ENCODE measurements at places on chromosomes 3 and 15.

DNA sequence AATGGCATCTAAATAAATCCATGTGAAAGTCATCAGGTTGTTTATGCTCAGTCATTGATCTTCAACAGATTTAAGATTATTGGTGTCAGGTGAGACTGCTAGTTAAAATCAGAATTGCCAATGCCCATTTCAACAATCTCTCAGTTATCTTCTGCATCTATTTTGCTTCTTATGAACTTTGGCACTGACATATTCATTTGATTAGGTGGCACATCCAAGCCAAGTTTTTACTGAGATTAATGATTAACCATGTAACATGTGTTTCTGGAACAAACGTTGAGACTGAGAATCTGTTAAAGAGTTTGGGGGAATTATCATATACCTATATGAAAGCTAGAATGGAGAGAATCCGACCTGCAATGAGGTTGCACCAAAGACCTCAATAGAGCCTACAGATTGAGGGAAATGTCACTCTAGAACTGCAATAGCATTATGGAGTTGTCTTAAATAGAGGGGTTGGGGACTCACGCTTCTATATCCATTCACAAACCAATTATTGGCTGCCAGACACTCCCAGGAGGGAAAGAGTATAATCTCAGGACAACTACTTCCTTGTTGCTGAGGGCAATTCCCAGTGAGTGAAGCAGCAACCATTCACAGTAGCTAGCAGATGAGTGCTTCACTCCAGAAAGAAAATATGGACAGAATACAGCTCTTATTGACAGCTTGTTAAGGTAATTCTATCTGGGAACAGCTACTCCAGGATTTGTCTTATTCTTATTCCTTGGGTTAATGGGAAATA is 891.3 kb downstream of the SQOR start:
- DNase-seq: no peak

DNA sequence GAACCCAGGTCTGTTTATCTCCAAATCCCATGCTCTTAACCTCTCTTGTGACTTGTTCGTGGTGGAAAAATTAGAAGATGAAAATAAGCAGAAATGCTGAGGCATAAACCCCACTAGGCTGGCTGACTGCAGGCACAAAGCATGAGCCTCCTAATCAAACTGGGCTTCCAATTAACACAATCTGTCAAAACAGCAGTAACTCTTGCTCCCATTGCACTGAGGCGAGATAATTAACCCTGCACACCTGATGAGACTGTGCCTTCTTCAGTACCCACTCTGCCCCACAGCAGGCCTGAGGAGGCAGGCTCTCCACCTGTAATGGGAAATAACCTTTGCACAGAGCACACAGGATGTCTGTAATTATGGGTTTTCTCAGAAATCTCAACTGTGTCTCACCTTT is 284.4 kb upstream of the WNT5A start:
- DNase-seq: no peak

DNA sequence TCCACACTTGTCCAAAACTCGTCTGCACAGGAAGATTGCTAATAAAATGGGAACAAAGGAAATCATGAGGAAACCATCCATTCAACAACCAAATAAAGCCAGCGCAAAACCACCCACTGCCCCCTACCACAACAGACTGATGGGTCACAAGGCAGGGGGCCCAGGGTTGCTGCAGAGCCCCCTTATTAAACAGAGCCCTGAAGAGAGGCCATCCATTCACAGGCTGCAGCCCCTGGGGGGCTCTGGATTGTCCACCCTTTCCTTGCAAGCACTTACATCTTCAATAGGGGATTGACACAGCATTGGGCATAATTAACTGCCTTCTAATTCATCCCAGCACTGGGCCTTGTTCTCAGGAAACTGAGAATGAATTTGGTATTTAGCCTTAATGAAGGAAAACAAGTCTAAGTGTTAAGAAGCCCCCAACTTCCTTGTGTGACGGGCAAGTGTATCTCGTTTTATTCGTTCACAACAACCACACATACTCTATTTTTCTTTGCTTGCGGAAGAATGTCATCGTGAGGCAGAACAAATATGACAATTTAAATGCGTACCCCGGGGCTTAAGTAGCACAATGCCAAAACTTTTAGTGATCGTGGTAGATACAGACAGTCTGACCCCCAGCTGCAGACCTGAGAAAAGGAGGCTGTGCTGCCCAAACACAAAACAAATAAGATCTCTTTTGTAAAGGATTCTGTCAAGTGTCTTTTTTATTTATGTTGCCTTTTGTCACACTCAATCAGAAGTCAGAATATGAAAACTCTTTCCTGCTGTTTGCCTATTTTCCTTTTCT is 144.0 kb downstream of the SEMA6D start:
- no peak for DNase-seq

DNA sequence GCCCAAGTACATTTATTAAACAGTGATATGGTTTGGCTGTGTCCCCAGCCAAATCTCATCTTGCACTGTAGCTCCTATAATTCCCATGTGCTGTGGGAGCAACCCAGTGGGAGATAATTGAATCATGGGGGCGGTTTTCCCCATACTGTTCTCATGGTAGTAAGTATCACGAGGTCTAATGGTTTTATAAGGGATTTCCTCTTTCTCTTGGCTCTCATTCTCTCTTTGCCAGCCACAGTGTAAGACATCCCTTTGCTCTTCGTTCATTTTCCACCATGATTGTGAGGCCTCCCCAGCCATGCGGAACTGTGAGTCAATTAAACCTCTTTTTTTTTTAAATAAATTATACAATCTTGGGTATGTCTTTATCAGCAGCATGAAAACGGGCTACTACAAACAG is 228.0 kb upstream of the TP63 start:
- no peak for DNase-seq

DNA sequence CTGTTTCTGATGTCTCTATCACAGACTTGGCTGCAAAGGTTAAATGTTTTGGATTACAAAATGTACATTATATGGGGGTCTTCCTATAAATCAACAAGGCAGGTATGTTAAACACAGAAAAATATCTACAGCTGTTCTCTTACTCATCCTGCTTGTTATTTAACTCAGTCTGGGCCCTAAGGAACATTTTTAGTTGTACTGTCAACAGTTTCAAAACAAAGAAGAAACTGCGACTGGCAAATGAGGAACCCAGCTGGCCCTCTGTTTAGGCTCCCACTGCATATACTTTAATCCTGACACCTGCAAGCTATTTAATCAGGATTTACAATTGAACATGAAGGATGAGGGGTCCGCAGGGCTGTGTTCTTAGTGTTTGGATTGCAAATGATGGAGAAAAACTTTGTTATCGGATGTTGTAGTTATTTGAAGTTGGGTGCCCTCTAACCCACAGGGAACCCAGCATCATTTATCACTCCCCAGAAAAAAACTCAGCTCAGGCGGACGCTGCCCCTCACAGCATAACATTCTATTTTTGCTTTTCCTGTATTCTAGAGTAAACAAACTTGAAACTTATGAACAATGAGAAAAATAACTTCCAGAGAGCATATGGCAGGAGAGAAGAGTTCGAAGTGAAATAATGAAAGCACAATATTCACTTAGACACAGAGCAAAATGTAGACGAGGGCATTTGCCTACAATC is 91.2 kb downstream of the POLR2M start:
- no peak for DNase-seq

DNA sequence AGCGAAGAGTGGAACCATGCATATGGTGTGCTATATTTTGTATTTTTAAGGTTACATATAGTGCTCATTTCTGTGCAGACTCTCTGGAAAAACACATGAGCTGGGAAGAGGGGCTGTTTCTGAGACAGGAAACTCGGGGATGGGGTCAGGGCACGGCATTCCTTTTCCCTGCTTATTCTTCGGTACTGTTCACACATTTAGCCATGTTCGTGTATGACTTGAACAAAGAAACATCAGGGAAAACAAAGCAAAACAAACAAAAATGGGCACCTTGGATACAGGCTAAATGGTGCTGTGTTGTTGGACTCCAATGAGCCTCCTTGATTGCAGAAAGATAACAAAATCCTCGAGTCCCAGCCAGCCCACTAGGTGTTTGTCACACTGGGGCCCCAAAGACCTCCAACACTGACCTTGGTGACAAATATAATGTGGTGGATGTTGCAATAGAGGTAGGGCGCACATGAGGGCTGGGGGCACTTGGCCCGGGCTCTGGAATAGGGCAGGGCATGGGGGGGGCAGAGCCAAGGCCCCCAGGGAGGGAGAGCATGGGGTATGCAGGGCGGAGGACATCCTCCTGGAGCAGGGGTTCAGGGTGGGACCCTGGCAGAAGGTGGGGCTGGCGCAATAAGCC is 19.3 kb downstream of the DNASE1L3 start:
- no peak for DNase-seq

- no peak for DNase-seq
Measured at GRCh38 chr15:69553686-69554085, 101.1 kb downstream of the RPLP1 start.

DNA sequence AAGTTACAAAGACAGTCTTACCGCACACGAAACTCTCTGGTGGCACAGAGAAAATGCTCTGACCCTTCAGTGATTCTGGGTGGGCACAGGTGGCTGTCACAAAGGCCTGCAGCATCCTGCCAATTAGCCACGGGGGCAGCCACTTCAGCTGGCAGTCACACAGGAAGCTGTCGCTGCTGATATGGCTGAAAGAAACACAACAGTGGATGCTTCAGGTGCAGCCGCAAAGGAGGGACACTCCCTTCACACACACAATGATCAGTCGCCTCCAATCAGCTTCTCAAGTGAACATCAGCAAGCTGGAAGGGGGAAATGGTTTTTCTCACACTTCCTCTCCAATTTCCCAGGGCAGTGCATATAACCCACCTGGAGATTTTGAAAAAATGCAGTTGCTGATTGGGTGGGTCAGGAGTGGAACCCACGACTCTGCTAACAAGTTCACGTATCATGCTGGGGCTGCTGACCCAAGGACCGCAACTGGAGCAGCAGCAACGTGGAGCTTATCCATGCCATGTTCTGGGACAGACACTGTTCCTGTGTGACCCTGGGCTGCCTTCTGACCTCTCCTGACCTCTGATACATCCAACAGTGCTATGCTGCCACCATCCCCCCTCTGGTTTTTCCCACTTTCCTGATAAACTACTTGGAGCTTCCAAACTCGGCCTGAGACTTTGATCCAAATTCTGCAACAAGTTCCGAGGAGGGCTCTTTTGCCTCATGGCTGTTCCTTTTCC is 106.6 kb downstream of the LRIG1 start:
- no peak for DNase-seq

- no peak for DNase-seq
Measured at GRCh38 chr3:173912126-173912525, 514.6 kb downstream of the NLGN1 start.

GRCh38 chr3:154122912-154123559 is 1.8 kb downstream of the ARHGEF26 start:
- DNase-seq: peak; percentile 46

DNA sequence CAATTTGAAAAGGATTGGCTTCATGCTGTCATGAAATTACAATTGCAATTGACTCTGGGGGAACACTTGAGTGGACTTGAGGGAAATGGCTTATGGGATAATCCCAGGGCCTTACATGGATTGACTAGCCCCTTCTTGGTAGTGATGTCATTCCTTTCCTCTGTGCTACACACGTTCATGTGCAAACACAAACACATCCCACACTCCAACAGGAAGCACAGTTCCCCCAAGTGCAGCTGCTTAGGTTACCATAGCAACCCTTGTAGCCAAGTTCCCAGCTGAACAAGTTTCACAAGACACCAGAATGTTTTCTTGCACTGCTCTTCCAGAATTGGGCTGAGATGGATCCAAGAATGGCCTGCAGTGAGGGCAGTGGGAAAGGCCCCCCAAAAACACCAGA is 217.0 kb downstream of the ZNF621 start:
- peak; percentile 87 for DNase-seq

DNA sequence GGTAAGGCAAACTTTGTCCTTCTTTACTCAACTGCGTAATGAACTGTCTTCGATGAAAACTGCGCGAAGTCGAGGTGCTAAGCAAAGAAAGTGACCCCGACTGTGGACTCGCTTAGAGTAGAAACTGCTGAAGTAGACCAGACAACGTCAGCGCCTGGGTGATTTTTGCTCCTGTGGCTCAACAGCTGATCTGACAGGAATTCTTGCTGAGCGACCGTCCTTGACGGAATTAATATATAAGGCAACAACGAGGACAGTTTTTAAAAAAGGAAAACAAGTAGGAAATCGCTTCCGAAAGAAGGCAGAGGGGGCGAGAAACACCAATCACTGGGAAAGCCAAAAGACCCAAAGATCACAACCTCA is 541 bp downstream of the RPS27L start:
- DNase-seq: peak; percentile 45

DNA sequence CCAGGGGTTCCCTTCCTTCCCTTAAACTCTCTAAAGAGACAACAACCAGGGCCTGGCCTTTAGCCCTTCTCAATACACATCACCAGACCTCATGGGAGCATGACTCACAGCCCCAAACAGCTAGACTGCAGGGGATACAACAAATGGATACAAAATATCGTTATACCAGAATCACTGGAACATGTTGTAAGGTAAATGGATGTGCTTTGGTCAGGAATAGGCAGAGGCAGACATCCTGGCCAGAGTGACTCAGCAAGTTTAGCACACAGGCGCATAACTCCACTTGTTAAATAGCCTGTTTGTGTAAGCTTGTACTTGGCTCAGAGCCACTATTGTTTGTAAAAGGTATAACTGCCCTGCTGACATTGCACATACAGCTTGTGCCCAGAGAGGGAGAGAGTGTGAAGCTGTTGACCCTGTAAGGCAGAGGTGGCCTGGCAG is 18.3 kb downstream of the TMED3 start:
- DNase-seq: no peak

- no peak for DNase-seq
Measured at GRCh38 chr3:196995646-196996355, 27.2 kb upstream of the PIGZ start.

DNA sequence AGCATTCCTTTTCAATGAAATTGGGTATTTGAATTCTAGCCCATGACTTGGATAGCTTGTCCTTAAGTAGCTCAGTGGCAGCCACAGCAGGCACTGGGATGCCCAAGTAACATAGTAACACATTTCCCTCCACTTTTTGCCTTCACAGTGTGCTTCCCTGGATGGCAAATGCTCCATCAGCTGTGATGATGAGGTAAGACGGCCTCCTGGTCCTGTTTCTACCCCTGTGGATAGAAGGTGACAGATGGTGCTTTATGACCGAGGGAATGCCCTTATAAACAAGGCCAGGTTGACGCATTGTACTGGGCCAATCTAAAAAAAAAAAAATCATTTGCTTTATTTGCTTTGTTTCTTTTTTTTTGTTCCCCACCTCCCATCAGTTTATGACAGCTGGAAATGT is 41.8 kb upstream of the LRTM1 start:
- DNase-seq: no peak

DNA sequence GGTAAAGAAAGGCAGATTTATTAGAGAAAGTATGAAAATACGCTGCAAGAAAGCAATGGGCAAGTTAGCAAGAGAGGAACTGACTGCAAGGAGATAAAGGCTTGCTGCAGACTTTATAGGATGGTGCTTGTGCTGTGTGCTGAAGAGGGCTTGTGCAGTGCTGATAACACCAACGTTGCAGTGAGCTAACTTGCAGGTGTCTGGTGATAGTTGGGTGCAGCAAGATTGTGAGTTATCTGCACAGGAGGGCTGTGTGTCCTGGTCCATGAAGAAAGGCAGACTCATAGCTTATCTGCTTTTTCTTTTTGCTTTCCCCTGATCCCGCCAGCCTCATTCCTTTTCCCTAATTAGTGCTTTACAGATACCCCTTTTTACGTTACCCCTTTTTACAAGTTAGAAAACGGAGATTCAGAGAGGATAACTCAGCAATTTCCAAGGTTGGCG is 58.0 kb upstream of the ZNF148 start:
- no peak for DNase-seq

- no peak for DNase-seq
Measured at GRCh38 chr3:110569073-110569472, 502.5 kb upstream of the NECTIN3 start.

Measured in hindlimb muscle (tissue), 1 donor.